Fibroblast of mammary gland (primary cell): ENCODE measurements at places on chromosomes 2 and 18.

DNA sequence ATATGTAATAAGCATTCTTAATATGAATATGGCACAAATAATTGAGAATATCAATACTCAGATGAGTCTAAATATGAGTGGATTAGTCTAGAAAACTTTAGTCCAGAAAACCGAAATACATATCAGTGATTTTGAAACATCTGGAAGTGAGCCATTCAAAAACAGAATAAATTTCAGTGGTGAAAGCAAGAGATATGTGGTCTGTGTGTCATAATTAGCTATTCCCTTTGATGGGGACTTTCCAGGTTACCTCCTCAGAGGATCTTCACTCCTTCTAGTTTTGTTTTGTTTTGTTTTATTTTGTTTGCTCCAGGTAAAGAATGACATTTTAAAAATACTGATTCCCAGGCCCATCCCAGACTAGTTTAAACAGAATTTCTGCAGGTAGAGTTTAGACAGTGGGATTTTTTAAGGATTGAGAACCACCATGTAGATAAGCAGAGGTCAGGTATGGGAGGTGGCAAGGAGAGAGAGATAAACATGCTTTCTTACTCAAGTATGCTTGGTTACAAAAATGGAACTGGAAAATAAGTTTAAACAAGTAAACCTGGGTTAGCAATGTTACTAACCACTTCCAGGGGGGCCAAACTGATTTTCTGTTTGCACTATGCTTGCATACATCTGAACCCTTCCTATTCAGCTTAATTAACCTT, 70.7 kb downstream of the NABP1 start:
- peak; percentile 62 for DNase-seq

- DNase-seq = peak; percentile 43
Observed at GRCh38 chr2:54964271-54964670, 86.0 kb downstream of the RTN4 start.

DNA sequence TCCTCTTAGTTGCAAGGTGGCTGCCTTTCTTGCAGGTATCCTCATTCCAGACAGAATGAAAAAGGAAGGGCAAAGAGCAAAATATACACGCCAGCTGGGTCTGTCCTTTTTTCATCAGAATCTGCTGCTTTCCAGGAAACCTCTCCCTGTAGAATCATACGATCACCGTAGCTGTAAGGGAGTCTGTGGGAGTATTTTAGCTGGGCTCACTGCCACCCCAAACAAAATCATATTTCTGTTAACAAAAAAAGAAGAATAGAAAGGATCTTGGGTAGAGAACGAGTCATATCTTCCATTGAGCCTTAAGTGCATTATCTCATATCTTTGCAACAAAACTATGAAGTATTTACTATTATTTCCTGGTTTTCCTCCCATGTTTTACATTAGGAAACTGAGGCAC, 15.0 kb upstream of the TANC1 start:
- DNase-seq = peak; percentile 65

- DNase-seq = no peak
Observed at GRCh38 chr2:30792521-30792920, 14.7 kb downstream of the CAPN13 start.

DNA sequence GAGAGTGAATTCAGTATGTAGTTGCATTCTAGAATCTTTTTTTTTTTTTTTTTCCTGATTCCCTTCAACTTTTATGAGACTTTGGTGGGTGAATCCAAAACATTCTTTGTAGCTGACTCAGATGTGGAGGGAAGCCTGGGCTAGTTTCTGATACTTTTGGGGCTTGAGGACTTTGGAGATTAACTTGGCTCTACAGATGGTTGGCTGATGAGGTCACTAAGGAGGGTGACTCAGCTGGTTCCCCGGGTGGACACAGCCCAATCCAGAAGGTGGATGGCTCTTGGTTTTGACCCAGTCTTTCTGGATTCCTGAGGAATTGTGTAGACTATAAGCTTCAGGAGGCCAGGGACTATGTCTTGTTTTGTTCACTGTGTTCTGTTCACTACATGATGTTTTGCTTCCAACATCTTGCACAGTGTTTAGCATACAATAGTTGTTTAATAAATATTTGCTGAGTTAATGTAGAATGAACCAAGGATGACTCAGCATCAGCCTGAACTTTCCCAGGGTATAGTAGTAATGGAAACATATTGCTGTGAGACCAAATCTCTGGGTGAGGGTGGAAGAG, 30.5 kb downstream of the LAMA3 start:
- peak; percentile 99 for DNase-seq
